ENCODE measurements at places on chromosomes 1 and 21. TPM values are rescaled to one million over a fixed set of nuclear protein-coding genes. Genes with fewer than 3 reads are reported as not detected.

Gene FCRL6
- not detected for total RNA-seq

Gene SLC30A2
- total RNA-seq = 0.30 TPM

Gene IRF6
- total RNA-seq = 0.16 TPM

Gene LHX8
- 0.97 TPM for total RNA-seq

Gene OR2T33
- not detected for total RNA-seq

Gene GPR52
- total RNA-seq = 0.12 TPM

Gene KCNAB2
- 8.1 TPM for total RNA-seq

Gene KRTAP13-2
- total RNA-seq = not detected

Gene TRIM33
- 14.6 TPM for total RNA-seq

Gene MAP3K21
- total RNA-seq = 10.5 TPM

Gene PRAMEF2
- 0.10 TPM for total RNA-seq

Gene CFHR3
- 0.20 TPM for total RNA-seq

Gene UBXN10
- total RNA-seq = not detected

Gene FBXO42
- 8.8 TPM for total RNA-seq

Gene CTH
- 1.7 TPM for total RNA-seq

Gene CA14
- total RNA-seq = not detected

Gene PGLYRP4
- total RNA-seq = not detected

Gene GJB3
- total RNA-seq = 15.6 TPM
